GM12891 (cell line): ENCODE measurements at places on chromosomes 13 and 19.

GRCh38 chr19:51365965-51366388 is at the start of gene ETFB:
ETFB (minus strand) TSS chr19:51366388; CDS start chr19:51366326, 62 bp downstream.
- no peak for DNase-seq

DNA sequence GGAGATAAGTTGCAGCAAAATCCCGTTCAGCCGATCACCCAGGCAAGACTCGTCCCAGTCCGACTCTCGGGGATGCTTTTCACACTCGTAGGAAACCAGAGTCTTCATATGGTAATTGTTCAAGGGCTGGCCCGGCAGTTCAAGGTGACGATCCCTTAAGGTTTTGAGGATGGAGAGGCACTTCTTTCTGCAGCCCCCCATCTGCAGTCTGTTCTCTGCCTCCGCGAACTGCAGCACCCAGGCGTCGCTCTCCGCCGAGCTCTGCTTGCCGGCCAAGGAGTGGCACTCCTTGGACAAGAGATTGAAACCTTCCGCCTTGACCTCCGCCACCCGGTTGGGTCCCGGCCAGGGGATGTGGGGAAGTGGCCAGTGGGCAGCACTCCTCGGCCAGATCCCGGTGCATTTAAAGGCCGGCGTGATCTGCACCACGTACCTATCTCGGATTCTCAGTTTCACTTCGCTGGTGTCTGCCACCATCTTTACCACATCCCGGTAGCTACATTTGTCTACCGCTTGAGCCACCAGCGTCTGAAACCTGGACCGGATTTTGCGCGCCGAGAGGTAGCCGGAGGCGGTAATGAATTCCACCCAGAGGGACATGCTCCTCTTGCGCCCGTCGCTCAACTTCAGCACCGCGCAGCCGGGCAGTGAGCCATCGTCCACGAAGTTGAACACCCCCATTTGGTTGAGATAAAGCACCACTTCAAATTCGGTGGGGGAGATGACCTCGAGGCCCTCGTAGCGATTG is 1.1 kb downstream of the MAB21L1 start:
- DNase-seq, result no peak

DNA sequence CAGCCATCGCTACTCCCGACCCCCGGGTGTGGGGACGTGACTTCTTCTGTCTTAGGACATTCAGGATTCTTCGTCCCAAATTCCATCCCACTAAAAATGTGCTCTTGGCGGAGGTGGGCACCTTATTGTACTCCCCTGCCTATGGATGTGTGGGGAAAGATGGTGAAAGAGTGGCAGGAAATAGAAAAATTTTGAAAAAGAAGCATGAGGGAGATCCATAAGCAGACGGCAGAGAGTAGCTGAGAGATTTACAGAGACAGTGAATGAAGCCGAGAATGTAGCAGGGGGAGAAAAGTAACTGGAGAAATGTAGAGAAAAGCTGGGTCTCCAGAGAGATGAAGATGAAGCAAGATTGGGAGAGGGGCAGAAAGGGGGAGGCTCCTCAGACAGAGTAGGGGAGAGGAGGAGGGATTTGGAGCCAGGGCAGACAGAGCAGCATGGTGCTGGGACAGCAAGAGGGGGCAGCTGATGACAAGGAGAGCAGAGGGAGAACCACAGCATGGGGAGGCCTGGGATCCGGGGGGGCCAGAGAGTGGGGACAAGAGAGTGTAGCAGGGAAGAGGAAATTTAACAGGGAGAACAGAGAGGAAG is 843 bp downstream of the ZNF610 start:
- DNase-seq, result no peak

DNA sequence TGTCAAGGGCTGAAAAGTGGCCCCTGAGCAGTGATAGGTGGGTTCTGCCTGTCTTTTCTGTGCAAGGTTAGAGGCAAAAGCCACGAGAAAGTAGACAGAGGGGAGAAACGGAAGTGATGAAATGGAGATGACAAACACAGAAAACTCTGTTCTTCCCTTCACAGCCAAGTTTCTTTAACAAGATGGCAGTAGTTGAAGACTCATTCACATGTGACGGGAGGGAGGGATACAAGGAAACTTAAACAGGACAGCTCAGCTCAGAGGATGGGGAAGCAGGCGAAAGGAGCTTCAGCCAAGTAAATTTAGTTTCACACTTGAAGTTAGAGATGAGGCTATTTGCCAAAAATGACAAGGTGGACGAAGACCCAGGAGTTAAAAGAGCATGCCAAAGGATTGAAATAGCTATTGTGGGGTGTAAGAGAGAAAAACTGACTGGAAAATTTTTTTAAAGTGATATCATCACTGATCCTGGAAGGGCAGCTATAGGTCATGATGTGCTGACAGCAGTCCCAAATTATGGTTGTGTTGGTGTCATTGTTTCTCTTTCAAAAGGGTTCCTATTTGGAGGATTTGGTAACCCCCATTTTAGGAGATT is 347.9 kb downstream of the EFNB2 start:
- no peak for DNase-seq

GRCh38 chr13:97117388-97117910 is 104.7 kb upstream of the MBNL2 start:
- DNase-seq, result no peak

GRCh38 chr13:75402787-75403186 is 79.2 kb downstream of the TBC1D4 start:
- DNase-seq, result no peak

DNA sequence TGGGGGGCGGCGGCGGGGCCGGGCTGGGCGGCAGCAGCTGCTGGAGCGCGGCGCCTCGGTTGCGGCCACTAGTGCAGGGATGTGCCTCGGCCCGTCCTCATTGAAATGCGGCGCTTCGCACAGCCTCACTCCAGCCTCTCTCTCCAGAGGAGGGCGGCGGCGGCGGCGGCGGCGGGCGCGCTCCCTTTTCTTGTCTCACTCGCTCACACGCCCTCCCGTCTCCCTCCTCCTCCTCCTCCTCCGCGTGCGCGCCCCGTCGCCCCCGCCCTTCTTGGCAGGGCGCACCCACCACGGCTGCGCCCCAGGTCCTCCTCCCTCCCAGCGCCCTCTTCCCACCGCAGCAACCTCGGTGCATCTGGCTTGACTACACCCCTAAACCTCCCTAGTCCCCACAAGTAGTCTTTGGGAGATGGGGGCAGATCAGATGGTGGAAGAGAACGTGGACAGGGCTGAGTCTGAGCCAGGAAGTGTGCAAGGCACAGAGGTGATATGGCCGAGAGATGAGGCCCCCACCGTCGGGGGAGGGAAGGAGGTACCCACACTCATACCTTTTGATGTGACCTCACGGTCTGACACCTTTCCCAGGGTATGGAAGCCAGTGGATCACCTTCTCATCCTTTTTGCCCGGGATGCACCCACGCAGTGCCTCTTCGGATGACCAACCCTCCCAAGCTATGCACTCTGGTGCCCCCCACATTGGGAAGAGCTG is at the start of gene DCLK1:
TSS of gene DCLK1 (minus strand) at position 161 of the 709 bp plus-strand sequence.
- no peak for DNase-seq

DNA sequence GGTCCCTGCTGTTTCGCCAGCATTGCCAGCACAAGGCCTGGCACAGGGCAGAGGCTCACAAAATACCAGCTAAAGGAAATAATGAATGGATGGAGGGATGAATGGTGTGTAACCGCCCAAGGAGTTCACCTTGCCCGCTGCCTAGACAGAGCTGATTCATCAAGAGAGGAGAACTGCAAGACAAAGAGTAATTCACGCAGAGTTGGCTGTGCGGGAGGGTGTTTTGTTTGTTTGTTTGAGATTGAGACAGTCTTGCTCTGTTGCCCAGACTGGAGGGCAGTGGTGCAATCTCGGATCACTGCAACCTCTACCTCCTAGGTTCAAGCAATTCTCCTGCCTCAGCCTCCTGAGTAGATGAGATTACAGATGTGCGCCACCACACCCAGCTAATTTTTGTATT is 3.0 kb downstream of the OPA3 start:
- DNase-seq, result no peak

DNA sequence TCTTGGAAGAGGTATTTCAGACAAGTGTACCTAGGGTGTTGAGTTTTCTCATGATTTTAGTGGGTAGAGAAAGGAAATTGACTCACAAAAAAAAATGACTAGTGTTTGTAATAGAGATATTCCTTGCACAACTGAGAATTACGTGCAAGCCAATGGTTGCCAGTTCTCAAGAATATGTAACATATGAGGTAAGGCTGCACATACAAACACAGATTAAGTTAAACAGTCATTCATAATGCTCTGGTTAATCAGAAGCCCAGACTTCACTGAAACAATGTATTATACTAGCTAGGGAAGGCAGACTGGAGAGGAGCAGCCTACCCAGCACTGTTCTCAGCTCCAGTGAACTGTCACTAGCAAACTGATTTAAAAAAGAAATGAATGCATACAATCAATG is 418.3 kb downstream of the DIAPH3 start:
- DNase-seq, result no peak

GRCh38 chr19:28878862-28879566 is 333.9 kb downstream of the UQCRFS1 start:
- DNase-seq, result peak; percentile 47
